Amniotic epithelial cell (primary cell): ENCODE measurements at places on chromosomes 16 and 17.
A peak's percentile ranks its signal among the peaks of the same experiment; 100 is the strongest.

DNA sequence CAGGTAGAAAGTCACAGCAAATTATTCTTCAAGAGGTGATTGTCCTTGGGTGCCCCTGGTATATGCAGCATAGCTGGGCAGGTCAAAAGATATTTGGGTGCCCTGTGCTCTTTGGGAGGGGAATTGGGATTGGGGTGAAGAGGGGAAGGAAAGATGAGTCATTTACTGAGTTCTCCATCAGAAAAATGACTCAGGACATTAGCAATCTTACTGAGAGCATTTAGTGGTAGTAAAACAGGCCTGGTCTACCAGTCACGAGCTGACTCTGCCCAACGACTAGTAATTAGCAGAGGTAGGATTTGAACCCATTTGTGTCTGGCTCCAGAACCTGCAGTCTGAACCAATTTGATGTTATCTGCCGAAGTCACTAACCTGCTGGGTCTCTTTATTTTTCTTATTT is 6.0 kb upstream of the GRIN2A start:
- no peak for DNase-seq

GRCh38 chr17:17570798-17571716 is 20.5 kb downstream of the PEMT start:
- DNase-seq = no peak

DNA sequence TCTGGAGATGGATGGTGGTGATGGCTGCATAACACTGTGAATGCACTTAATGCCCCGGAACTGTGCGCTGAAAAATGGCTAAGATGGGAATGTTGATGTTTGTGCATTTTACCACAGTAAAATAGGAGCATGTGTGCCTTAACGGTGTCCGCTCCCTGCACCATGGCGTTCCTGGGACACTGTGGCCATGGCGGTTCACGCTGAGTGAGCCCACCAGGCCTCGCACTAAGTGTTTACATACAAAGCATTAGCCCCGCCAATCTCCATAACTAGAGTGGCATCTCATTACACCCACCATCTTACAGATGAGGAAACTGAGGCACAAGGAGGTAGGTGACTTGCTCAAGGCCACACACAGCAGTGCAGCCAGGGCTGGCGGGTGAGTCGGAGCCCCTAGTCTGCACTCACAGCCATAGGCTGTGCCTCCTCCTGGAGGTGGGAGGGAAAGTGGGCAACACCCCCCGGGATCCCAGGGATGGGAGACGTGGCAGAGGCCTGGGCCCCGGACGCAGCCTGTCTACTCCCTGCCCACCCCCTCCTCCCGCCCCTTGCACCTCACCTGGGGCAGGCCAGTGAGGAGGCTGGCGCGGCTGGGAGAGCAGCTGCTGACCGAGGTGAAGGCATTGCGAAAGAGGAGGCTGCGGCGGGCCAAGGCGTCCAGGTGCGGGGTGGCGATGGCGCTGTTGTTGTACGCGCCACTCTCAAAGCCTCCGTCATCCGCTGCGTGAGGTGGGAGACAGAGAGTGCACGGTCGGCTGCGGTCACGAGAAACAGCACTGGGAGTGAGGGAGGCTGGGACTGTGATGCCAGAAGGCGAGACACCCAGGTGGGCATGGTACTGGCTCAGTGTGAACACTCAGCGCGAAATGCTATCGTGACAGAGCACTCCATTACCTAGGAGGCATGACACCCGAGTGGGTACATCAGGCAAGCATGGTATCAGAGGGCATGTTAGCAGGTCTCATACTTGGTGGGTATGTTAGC is 3.4 kb downstream of the SGSH start:
- DNase-seq = no peak

DNA sequence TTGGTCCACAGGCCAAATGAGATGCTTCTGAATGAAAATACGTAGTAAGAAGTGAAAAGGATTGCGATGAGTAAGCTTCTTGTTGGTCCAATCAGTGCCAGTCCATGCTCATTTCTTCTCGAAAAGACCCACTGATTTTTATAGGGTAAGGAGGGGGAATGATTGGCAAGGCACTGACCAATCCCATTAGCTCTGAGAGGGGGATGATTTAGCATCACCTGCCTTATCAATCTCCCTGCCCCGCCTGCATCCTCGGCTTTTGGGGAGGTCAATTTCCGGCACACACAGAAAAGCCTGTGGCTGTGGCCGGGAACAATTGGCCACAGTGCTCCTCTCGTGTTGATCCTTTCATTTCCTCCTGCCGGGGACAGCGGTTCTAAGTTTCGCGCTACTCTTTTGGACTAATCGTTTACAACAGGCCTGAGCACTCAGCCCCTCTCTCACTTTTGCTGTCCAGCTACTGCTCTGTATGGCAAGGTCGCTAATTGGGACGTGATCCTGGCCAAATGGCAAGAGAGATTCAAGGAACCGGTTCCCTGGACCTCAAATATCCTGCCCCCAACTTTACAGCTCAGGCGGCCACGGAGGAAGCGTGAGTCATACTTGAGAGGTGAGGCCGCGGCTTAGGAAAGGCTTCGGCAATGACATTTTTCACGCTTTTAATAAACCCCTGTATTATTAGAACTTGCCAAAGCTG is 43.1 kb downstream of the TBX4 start:
- DNase-seq = peak; percentile 86

DNA sequence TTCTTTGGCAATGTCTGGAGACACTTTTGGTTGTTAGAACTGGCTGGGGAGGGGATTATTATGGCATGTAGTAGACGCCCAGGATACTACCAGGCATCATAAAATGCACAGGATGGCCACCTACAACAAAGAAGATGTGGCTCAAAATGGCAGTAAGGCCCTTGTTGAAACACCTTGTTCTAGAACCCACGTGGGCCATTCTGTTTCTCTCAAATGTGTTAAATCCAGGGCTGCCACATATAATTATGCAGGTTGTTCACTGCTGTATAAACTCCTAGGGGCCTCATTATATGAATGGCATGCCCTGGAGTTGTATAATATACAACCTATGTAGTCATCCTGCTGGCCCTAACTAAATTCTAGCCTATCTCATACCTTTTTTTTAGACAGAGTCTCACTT is 123.5 kb upstream of the HAS3 start:
- DNase-seq = no peak

DNA sequence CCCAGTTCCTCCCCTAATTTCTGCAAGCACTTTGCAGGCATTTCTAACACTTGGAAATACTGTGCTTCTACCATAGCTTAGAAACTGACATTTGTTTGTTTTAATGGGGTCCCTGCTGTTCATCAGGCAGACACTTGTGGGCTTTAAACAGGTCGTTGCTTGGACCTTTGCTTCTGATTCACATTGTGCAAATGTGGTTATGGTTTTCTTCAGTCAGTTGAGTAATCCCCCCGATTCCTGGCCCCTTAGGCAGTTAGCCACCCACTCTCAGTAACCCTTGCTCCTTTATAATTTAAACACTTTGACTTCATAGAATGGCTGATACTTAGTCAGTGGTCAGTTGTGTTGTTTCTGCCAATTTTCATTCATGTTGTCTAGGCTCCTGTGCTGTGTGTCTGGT is 39.4 kb downstream of the SLC47A1 start:
- peak; percentile 86 for DNase-seq

DNA sequence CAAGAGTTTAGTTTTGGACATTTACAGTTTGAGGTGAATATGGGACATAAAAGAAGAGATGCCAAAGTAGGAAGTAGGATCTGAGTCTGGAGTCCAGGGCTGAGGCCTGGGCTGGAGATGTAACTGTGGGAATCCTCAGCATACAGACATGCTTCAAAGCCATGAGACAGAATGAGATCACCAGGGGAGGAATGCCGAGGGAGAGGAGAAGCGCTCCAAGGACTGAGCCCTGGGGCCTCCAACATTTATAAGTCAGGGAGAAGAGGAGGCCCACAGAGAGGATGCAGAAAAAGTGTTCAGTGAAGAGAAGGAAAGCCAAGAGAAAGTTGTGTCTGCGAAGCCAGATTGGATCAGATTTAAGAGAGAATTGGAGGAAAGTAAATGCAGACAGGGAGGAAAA is 277.5 kb upstream of the MYOCD start:
- peak; percentile 72 for DNase-seq

GRCh38 chr16:56632848-56633365 is 448 bp downstream of the MT1M start:
- no peak for DNase-seq

GRCh38 chr17:39080421-39081078 is 70.9 kb downstream of the PLXDC1 start:
- DNase-seq = no peak

DNA sequence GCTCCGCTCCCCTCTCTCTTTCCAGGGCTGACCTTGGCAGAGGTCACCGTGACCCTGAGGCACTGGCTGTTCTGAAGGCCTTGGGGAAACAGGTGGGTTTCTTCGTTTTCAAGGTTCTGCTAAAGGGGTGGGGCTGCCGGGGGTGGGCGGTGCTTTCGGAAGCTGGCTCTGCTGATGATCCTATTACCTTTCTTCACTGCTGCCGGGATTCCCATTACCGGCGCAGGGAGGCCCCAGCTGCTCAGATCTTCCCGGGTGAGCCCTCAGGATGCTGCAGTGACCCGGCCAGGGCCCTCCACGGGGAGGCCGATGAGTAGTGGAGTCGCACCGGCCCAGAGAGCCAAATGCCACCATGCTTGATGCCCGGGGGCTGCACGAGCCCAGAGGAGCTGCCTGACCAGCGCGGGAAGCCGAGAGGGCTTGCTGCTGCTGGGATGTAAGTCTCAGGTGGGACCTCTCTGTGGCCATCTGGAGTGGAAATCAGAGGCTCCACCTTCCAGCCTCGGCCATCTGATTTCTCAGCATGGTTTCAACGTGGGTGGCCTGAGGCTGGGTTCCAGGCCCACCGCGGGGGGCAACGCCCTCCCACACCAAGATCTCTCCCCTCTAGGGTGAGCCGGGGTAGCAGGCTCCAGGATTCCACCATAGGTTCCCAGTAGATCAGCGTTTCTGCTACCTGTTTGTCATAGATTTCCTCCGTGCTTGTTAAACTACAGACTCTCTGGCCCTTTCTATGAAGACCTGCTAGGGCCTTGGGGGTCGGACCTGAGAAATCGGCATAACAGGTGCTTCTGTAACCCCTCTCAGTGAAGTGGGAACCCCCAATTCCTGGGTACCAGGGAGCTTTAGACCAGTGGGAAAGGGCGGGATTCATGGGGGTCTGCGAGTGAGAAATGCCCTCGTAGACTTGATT is 21.6 kb upstream of the ADCY7 start:
- DNase-seq = no peak

DNA sequence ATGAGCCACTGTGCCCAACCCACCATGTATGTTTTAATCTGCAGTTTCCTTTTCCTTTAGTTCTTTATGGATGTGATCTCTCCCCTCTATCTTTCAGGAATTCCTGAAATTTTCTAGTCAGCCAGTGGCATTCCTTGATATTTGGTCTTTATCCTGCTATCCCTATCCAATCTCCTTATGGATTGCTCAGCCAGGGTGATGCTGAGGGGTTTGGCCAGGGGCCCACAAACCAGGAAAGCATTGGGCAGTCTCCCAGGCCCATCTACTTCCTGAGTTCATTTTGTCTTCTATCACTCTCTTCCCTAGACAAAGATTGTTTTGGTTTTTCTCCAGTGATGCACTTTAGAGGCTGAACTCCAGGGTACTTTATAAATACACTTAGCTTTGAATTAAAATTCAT is 115.9 kb downstream of the KATNIP start:
- DNase-seq = no peak

- DNase-seq = no peak
These were observed 38.2 kb downstream of the RTN4RL1 start for GRCh38 chr17:1986783-1987451.
